Muscle of back (tissue), 13 donors: ENCODE measurements at places on chromosomes 12 and 14. TPM values are rescaled to one million over a fixed set of nuclear protein-coding genes. Genes with fewer than 3 reads are reported as not detected.

SYT1 gene
- 2.2 TPM for polyA plus RNA-seq

ANKS1B gene
- polyA plus RNA-seq: 2.2 TPM

CLEC4D gene
- polyA plus RNA-seq: not detected

FOXN4 gene
- 0.14 TPM for polyA plus RNA-seq

LHX5 gene
- not detected for polyA plus RNA-seq

OR10P1 gene
- polyA plus RNA-seq: not detected

HCAR2 gene
- polyA plus RNA-seq: 0.21 TPM

RAPGEF3 gene
- polyA plus RNA-seq: 6.8 TPM

MMP17 gene
- 6.4 TPM for polyA plus RNA-seq

GPR84 gene
- polyA plus RNA-seq: 0.30 TPM

CMKLR1 gene
- 5.1 TPM for polyA plus RNA-seq

EAPP gene
- 33.5 TPM for polyA plus RNA-seq

INTS13 gene
- polyA plus RNA-seq: 31.1 TPM

LRTM2 gene
- polyA plus RNA-seq: 0.63 TPM
